Amniotic epithelial cell (primary cell): ENCODE measurements at places on chromosomes 3 and 15.

GRCh38 chr3:70952033-70952747, 631.3 kb downstream of the FOXP1 start:
- DNase-seq, result no peak

DNA sequence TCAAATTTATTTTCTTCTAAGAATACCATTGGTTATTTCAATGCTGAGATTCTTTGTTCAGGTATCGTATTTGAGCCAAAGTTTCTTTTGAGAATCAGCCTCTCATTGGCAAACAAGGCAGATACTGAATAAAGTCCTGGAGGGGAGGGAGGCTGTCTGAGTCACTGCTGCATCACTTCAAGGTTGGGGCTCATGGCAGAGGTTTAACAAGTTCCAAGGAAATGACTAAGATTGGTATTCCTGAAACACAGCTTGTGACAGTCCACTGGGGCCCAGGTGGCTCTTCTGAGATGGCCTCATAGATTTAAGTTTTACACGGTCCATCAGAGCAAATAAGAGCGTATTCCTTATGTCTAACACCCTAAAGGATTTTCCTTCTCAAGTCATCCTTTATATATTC, 213.8 kb upstream of the STAC start:
- DNase-seq, result no peak

GRCh38 chr15:70348581-70349344, 251.0 kb upstream of the TLE3 start:
- no peak for DNase-seq

GRCh38 chr3:133856316-133856715, 39.4 kb downstream of the RAB6B start:
- no peak for DNase-seq

DNA sequence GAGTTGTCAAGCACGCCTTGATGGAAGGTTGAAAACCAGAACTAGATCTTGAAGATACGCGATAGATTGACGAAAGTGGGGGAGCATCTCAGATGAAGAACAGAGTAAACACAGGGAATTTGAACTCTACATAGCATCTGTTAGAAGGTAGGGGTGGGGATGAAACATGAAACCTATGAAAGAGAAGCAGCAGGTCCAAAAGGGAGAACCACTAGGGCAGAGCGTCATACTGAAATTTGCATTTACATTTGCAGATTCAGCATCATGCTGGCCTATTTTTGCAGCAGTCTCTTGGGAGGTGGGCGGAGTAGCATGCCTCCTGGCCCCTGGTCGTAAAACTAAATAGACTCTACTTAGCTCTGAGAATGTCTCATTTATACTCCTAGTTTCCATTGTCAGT, 46.1 kb upstream of the RASGRP1 start:
- no peak for DNase-seq

- no peak for DNase-seq
These were observed 121.2 kb upstream of the NR2F2 start for GRCh38 chr15:96209285-96209735.

DNA sequence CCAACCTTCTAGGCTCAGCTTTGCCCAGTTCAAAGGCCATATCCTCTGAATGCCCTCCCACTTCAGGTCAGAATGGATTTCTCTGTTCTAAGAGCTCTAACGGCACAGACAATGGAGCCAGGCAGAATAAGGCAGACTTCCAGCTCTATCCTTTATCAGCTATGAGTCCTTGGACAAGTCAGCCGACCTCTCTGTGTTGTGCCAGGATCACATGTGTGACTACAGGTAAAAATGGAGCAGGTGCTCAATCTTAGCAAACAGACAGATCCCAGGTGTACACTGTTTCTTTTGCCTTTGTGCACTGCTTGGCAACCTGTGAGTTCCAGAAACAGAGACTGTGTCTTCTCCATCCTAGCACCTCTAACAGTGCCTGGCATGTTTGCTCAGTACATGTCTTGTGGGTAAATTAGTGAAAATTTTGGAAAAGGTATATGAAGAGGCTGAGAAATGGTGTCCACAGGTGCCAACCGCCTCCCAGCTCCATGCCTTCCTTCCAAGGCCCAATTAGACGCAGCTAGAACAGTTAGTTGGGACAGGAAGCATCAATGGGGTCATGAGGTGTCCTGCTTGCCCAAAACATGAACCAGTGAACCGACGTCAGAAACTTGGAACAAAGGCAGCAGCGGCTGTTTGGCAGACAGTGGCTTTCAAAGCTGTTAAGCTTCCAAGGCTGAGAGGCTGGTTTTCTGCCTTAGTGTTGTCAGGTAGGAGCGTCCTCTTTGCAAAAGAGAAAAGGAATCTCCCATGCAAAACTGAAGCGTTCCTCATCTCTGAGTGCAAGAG, 28.7 kb downstream of the TLE3 start:
- DNase-seq, result no peak

- DNase-seq, result peak; percentile 89
These were observed at the start of gene PTPRG for GRCh38 chr3:61561374-61562041. TSS of gene PTPRG (plus strand) at chr3:61561571. CDS start at chr3:61562288, 717 bp downstream.

DNA sequence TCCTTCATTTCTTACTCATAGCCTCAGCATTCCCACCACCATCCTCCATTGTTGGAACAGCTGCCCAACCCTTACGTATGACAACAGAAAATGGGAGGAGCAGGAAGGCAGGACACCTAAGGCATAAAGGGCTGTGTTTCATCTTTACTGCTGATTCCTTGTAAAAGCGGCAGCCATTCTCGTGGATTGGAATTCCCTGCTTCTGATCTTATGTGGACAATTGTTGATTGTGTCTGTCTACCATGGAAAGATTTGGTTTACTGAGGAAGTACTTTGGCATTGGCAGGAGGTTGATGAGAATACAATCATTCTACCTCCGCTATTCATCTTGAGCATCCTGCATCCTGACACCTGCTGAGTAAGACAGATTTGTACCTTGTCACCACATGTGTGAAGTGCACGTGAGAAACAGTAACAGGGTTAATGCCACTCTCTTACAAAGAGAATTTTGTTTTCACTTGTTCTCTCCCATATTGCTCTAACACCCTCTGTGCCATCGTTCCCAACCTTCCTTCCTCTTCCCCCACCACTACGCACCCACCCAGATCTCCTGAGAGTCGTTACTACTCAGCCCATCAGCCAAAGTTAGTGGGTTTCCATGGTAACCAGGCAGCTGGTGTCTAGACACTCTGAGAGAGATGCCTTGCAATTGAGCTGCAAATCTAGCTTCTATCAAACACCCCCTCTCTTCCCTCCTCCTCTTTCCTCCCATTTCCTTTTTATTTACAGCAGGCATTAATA, 75.7 kb downstream of the GAP43 start:
- DNase-seq, result peak; percentile 24

DNA sequence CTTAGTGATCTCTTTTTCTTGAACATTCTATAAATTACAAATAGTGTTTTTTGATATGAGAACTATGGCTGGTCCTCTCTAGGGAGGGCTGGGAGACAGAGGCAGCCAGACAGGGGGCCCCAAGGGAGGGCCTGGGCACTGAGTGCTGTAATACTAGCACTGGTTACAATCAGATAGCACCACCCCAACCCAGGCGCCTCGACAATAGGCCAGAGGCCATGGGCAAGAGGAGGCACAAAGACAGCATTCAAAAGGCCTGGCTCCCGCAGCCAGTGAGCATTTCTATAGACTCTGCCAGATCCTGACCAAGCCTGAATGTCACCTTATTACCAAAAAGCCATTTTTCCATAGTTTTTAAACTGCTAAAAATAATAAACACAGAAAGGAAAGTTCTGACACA, 158.5 kb downstream of the THRB start:
- no peak for DNase-seq

GRCh38 chr3:160129459-160130061, 95.7 kb upstream of the C3orf80 start:
- peak; percentile 97 for DNase-seq

DNA sequence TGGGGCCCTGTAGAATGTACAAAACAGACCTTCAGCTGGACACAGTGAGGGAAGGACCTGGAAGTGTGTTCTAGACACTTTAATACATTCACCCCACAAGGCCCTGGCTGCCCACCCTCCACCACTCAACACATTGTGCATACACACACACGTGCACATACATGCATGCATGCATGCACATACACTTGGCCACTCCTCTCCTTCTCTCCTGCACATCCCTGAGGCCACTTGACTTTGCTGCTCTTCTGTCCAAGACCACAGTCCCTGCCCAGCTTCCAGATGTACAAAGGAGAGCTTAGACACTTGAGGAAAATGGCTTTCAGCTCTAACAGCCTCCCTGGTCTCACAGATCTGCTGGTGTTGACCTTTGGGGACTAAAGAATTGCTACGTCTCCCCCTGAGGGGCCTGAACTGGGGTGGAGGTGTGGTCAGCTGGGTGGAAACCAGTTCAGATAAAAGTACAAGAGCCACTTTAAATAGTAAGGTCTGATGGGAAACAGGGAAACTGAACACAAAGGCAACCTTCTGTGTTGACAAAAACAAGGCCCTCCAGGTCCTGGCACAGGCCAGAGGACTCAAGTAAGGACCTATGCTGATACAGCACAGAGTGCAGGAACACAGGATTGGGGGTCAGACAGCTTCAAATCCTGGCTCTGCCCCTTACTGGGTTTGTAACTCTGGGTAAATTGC, 24.8 kb upstream of the NOX5 start:
- DNase-seq, result no peak

GRCh38 chr15:93046120-93046519, 42.9 kb downstream of the RGMA start:
- no peak for DNase-seq

DNA sequence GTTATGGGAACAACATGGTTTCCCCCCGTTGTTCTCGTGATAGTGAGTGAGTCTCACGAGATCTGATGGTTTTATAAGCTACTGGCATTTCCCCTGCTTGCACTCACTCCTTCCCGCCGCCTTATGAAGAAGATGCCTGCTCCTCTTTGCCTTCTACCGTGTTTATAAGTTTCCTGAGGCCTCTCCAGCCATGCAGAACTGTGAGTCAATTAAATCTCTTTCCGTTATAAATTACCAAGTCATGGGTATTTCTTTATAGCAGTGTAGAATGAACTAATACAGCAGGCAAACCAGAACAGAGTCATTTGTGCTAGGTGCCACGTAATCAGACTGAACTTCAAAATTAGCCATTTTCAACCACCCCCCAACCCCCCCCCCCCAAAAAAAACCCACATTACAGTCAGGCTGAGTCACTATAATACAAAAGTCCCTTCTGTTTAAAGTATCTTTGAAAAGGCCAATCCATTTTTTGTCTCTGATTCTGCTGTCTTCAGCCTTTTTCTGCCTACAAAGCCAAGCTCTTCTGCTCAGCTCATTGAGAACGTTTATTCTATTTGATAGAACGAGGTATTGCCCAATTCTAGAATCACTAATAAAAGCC, 4.1 kb downstream of the OR4F6 start:
- peak; percentile 6 for DNase-seq

DNA sequence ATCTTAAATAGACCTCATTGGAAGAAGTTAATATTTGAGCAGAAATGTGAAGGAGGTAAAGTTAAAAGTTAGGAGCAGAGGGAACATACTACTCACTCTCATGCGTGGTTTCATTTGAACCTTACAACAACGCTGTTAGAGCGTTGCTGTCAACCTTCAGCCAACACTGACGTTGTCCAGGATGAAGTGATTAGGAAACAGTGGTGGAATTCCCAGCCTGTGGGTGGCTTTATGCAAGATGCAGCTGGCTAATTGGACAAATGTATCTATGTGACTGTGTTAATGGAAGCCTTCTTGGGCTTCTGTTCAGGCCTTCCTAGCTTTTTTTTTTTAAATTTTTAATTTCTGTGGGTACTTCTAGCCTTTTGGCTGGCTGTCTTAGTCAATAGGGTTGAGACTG, 40.5 kb downstream of the PTPRG start:
- DNase-seq, result peak; percentile 68

- DNase-seq, result peak; percentile 98
These were observed 6.5 kb downstream of the SQOR start for GRCh38 chr15:45641374-45641781.

GRCh38 chr15:72201391-72201921, 3.9 kb upstream of the GRAMD2A start:
- DNase-seq, result no peak

DNA sequence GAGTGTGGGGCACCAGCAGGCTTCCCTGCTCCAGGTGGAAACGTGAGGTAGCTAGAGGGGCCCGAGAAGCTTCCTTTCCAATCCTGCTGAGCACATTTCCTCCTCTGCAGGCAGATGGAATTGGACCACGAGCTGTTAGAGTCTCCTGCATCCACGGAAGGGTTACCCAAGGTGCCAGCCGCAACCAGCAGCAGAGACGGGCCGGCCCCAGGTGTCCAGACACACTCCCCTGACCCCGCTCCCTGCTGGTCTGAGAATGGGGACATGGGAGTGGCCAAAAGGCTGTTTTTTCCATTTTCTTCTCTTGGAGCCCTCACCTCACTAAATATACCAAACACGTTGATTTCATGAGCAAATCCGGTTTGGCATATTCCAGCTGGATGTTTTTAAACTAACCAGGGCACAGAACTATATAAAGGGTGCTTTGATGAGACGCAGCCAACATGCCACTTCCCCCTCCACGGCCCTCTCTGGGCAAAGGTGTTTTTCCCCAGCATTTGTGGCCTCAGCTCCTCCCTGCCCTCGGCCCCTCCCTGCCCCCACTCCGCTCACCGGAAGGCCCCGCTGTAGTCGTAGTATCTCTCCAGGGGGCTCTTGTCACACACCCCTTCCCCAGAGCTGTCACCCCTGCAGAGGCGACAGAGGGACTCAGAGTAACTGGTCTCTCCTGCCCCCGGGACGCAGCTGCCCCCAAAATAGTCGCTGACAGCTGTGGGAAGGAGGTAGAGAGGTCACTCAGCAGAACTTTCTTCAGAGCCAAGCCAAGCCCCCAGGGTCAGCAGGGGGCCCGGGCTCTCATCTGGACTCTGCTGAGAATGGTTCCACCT, 7.0 kb downstream of the MELTF start:
- no peak for DNase-seq

GRCh38 chr3:144499001-144499930, 527.6 kb downstream of the DIPK2A start:
- no peak for DNase-seq

GRCh38 chr3:182837855-182838454, 44.7 kb downstream of the ATP11B start:
- peak; percentile 44 for DNase-seq

DNA sequence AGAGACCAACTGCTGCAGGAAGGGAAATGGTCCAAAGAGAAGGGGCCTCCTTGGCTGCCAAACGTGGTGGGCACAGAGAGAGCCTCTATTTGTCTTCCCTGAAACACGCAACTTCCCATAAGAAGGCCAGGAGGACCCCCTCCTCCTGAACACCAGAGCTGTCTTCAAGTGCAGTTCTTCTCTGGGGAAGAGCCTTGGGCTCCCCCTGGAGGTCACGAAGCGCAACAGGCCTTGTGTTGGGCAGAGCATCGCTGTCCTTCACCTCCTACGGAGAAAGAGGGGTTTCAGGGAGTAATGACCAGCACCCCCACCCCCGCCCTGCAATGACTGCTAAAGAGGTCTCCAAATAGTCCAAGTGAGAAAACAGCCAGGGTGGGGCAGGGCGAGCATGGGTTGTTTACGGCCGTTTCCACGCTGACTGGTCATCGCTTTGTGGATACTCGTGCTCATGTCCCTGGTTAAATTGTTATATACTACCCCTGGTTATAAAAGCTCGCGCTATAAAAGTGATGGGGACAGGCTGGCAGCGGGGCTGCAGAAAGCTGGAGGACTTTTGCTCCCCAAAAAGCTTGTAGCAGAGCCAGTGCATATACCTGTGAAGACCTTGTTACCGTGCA, 397.5 kb upstream of the ATP10A start:
- no peak for DNase-seq
